ENCODE measurements at places on chromosomes 1 and 21.

DNA sequence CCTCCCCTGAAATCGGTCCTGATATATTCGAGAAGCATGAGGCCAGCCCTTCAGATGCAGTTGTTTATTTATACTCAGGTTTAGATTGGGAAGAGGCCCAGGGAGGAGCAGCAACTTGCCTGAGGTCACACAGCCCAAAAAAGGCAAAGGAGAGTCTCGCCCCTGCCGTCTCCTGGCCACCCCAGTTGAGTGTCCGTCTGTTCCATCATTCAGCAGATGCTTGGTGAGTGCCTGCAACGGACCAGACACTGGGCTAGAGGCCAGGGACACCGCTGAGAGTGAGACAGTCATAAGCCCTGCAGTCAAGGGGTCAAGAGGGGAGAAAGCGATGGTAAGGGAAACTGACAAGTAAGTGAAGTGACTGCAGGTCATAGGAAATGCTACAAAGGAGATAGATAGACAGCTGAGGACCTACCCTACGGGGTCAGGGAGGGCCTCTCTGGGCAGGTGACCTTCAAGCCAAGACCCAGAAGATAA is 15.4 kb upstream of the SELENON start:
- no peak for DNase-seq

- DNase-seq: peak; percentile 11
Observed at GRCh38 chr1:38500352-38500751, 359.2 kb downstream of the RRAGC start.

DNA sequence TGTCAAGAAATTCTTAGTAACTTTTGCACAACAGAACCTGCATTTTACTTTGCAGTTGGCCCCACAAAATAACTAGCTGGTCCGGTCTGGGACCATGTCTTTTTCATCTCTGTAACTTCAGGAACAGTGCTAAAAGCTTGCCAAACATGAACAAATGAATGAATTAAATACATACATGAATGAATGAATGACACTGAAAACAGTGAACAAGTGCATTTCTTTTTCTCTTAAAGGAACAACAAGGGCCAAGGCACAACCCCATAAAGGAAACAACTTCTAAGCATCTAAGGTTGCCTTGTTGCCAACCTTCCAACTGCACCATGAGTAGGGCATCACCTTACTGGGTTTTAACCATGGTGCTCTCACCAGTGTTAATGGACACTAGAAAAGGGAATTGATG is 534.4 kb upstream of the PKN2 start:
- no peak for DNase-seq

- DNase-seq: no peak
Observed at GRCh38 chr1:90174246-90174645, 179.3 kb downstream of the ZNF326 start.

GRCh38 chr1:225602590-225603206 is 50.2 kb downstream of the ENAH start:
- DNase-seq: no peak

DNA sequence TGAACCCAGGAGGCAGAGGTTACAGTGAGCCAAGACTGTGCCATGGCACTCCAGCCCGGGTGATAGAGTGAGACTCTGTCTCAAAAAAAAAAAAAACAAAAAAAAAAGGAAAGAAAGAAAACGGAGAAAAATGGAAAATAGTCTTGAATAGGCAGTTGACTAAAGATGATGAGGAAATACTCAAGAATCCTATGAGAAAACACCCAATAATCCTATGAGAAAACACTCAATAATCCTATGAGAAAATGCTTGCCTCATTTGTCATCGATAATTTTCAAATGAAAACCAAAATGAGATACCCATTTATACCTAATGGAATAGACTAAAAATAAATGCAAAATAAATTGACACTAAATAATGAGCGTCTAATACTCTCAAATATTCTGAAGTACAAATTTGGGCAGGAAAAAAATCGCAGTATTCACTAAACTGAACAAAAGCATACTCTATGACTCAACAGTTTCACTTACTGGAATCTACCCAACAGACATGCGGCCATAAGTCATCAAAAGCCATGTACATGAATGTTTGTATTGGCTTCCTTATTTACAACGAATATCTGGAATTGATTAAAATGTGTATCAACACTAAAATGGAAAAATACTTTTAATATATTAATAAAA is 733.9 kb upstream of the CHRM3 start:
- no peak for DNase-seq

DNA sequence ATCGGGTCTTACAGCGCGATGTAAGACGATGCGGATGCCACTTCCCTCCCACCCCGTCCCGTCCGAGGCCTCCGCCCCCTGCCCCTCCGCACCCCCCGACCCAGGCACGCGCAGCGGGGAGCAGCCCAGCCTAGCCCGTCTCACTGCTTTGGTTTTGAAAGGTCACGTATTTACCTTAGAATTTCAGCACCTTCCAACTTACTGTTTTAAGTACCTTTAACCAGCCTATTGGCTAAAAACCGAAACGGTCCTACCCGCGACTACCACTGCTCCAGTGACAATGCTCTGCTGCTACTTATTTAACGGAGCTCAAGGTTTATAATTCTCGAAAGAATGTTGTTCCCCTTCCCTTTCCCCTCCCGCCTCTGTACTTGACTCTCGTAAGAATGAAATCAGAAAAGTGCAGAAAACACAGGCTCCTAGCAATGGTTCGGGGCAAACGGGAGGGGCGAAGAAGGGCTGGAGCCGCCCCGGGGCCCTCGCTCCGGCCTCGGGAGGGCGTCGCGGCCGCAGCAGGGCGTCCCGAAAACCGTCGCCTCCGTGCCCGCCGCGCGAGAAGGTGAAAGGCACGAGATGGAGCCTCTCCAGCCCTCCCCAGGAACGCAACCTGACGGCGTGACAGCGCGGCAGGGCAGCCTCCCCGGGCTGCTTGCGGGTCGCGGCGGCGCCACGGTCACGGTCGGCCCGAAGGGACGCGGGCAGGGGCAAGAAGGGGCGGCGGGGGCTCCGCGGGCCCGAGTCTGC is 667 bp downstream of the TMEM50B start:
- peak; percentile 72 for DNase-seq

DNA sequence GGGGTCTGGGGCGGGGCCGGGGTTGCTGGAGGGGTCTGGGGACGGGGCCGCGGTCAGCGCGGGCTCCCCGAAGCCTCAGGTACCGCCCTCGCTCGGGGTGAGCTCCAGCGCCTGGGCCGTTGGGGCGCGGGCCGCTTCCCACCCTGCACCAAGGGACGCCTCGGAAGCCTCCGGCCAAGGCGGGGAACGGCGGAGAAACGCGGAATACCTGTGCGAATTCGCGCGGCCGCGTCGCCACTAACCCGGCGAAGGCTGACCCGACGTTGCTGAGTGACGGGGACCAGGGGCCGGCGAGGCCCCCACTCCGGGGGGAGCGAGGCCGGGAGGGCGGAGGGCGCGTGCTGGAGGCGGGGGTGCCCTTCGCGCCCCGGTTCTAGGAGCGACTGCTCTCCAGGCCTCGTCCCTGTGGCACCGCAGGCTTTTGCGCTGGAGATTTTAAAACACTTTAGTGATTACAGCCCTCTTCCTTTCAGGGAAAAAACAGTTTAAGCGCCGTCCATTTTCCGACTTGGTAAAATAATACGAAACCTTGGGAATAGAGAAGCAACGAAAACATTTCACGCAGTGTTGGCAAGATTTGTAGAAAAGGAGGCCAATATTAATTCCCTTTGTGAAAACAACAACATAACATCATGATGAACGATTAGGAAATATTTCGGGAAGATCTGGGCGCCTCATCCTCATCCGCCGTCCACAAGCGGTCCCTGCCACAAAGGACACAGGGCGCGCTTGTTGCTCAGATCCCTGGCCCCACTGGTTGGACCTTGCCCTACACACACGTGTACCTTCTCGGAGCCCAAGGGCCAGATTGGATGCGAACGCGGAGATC is 971 bp upstream of the GNG4 start:
- DNase-seq: no peak
